NCI-H1417 treated with DMSO at 0.1 percent for 48 hours (cell line): ENCODE measurements at places on chromosomes 5 and 9.

DNA sequence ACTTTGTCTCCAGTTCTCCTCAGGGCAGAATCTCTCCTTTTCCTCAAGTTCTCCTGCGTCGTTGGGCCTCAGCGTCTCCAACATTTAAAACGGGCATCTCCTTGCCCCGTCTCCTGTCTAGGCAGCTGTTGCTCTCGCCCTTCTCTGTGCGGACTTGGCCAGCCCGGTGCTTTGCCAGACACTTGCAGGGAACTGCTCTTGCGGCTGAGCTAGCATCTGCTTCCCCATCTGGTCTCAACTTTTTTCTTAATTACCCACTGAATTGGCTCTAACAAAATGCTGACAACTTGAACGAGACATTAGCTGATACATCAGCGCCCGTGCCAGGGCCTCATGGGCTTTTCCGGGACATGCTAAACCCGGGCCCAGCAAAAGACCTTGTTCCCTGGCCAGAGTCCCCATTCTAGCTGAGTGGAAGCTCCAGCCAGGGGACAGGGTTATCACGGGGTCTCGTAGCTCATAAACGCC, 25.1 kb downstream of the ZNF618 start:
- DNase-seq = no peak

GRCh38 chr5:74919041-74919440, 52.9 kb upstream of the FAM169A start:
- DNase-seq = no peak

- DNase-seq = no peak
These were observed 168.9 kb upstream of the PUM3 start for GRCh38 chr9:3012842-3013241.

- no peak for DNase-seq
These were observed 655.5 kb upstream of the ZNF608 start for GRCh38 chr5:125401724-125402622.

DNA sequence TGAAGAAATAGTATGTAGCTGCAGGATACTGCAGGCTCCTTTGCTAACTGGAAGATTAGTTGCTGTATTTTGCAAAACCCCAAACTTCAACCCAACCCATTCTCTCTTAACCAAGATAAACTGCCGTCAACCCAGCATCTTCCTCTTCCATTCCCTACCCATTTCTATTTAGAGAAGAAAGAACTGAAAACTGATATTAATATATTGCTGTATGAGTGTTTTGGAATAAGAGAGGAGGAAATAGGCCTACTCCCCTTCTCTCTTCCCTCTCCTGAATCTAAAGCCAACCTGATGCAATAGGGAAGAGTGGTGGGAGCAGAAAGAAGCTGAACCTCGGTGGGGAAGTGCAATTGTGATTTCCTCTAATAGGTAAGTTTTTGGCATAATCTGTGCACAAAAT, 83.7 kb downstream of the TMEM215 start:
- no peak for DNase-seq
